Natural killer cell (primary cell): ENCODE measurements at places on chromosomes 5 and 9.

- no peaks in the 10 kb centered on the region for H3K27me3 ChIP-seq
- H3K36me3 ChIP-seq: no peaks in the 10 kb centered on the region
- no peak overlapping the region for H3K4me3 ChIP-seq
- H3K27ac ChIP-seq: no peak overlapping the region
Measured at GRCh38 chr5:35367526-35367925, 137.2 kb upstream of the PRLR start.

- H3K36me3 ChIP-seq: no peaks in the 10 kb centered on the region
- no peak overlapping the region for H3K4me3 ChIP-seq
- peaks cover 57% of the 10 kb centered on the region for H3K4me1 ChIP-seq
- DNase-seq: peak; percentile 28
- H3K27me3 ChIP-seq: no peaks in the 10 kb centered on the region
Measured at GRCh38 chr9:129459547-129460322, 161.2 kb downstream of the C9orf50 start.

DNA sequence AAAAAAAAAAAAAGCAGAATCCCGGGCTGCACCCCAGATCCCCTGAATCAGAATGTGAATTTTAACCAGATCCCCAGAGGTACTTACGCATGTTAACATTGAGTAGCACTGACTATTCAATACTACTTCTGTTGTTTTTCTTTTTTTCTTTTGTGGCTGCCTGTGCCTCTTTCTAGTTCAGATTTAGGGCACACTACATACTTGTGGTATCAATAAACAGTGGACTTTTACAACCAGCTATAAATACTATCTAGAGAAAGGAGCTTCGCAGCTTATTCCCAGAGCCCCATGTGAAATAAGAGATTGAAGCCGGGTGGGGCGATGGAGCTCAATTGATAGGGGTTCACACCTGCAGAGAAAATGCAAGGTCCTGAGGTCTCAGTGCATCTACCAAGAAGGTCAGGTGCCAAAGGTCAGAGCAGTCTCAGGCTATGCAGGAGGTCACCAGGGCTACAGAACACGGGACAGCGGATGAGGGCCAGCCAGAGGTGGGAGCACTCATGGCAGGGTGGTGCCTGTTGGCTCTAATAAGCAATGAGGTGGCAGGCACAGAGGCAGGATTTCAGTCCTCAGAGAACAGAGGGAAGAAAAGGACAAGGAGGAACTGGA, 22.3 kb downstream of the WWC1 start:
- H3K4me3 ChIP-seq: no peak overlapping the region

DNA sequence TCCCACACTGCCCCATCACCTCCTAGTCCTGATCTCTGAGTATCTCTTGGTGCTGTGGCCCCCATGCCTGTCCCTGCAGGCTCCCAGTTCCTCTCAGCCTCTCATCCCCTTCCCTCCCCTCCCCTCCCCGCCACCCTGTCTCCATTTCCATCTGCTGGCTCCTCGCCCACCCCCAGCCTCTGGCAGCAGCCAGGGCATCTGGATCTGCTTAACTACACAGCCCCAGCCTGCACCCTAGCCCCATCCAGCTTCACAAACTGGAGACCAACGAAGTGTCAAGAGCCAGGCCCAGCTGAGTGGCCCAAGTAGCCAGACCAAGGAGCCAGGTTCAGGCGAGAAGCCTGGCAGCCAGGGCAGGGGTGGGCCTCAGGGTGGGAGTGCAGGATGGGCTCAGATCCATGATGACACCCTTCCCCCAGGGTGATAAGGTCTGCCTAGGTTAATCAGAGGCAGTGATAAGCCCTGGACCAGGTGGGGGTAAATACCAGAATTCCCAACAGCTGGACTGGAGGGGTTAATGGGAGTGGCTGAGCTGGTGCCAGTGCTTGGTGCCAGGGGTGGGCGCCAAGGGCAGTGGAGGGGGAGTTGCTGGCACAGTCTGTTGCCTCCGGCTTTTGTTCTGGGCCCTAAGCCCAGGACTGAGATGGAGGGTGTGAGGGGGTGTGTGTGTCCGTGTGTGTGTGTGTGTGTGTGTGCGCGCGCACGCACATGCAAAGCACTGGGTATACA, 2.5 kb downstream of the IL11RA start:
- no peak for DNase-seq
- H3K27ac ChIP-seq: no peak overlapping the region
- no peak overlapping the region for H3K4me3 ChIP-seq
- peaks cover 12% of the 10 kb centered on the region for H3K4me1 ChIP-seq
- no peaks in the 10 kb centered on the region for H3K27me3 ChIP-seq
- peaks cover 11% of the 10 kb centered on the region for H3K36me3 ChIP-seq

GRCh38 chr5:673831-674629, 19.1 kb downstream of the TPPP start:
- H3K27me3 ChIP-seq: peaks cover 3% of the 10 kb centered on the region
- no peak overlapping the region for H3K27ac ChIP-seq
- DNase-seq: peak; percentile 11
- no peak overlapping the region for H3K4me3 ChIP-seq
- no peaks in the 10 kb centered on the region for H3K36me3 ChIP-seq

- no peak overlapping the region for H3K27ac ChIP-seq
- no peaks in the 10 kb centered on the region for H3K27me3 ChIP-seq
- H3K4me1 ChIP-seq: no peaks in the 10 kb centered on the region
- DNase-seq: no peak
- H3K4me3 ChIP-seq: no peak overlapping the region
Measured at GRCh38 chr5:98569288-98569687, 204.2 kb upstream of the RGMB start.

DNA sequence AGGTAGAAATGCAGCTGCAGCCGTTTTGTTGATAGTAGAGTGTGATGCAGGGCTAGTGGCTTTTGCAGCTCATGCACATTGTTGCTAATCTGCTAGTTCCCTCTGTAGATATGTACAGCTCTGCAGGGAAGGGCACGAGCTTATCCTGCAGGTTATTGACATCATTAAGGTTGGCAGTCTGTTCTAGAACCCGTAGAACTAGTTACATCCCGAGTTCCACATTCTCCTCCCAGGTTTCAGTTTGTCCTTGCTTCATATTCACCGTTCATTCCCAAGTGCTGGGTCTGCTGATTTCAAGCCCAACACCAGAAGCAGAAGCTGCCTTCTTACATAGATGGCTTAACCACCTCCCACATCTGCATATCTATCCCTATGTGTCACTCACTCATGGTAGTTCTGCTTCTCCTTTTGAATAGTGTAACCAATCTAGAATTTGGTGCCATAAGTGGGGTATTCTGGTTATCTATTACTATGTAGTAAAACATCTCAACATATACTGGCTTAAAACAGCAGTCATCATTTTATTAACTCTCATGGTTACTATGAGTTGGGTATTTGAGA, 38.1 kb downstream of the CRHBP start:
- no peaks in the 10 kb centered on the region for H3K4me1 ChIP-seq
- H3K36me3 ChIP-seq: no peaks in the 10 kb centered on the region
- H3K27me3 ChIP-seq: no peaks in the 10 kb centered on the region
- no peak overlapping the region for H3K4me3 ChIP-seq

- DNase-seq: no peak
- H3K36me3 ChIP-seq: no peaks in the 10 kb centered on the region
- no peak overlapping the region for H3K27ac ChIP-seq
- no peaks in the 10 kb centered on the region for H3K27me3 ChIP-seq
- H3K4me1 ChIP-seq: peaks cover 5% of the 10 kb centered on the region
Measured at GRCh38 chr9:120736881-120737280, 22.6 kb upstream of the MEGF9 start.

- no peaks in the 10 kb centered on the region for H3K4me1 ChIP-seq
- no peak overlapping the region for H3K4me3 ChIP-seq
- H3K36me3 ChIP-seq: no peaks in the 10 kb centered on the region
- no peaks in the 10 kb centered on the region for H3K27me3 ChIP-seq
- no peak overlapping the region for H3K27ac ChIP-seq
- DNase-seq: no peak
Measured at GRCh38 chr9:71929791-71930440, 18.5 kb downstream of the C9orf85 start.

DNA sequence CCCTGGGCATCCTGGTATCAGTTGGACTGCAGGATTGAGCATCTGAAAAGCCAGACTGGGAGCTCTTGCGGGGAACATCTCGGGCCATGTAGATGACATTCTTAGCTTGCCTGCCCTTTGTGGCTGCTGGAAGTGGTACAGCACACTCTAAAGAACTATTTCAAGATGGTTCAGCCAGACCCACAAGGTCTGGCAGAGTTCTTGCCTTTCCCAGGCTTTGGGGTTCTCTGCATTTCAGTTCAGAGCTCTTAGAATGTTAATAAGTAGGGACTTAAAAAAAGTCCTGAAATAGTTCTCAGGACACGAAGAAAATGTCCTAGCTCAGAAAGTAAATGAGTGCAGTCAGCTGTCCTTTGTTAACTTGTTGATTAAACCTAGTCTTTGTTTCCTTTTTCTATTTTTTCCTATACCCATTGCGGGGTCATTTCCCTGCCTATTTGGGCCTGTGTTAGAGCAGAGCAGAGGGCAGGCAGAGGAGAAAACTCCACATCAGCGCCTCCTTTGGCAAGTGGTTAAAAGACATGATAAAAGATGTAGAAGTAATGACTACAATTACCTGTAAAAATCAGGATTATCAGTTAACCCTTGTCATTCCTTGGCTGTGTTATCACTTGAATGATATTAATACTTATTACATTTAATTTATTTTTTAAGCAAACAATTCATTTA, 291.5 kb downstream of the ZSWIM6 start:
- H3K27me3 ChIP-seq: peaks cover 24% of the 10 kb centered on the region
- no peak for DNase-seq
- H3K4me1 ChIP-seq: peaks cover 21% of the 10 kb centered on the region
- no peak overlapping the region for H3K27ac ChIP-seq

DNA sequence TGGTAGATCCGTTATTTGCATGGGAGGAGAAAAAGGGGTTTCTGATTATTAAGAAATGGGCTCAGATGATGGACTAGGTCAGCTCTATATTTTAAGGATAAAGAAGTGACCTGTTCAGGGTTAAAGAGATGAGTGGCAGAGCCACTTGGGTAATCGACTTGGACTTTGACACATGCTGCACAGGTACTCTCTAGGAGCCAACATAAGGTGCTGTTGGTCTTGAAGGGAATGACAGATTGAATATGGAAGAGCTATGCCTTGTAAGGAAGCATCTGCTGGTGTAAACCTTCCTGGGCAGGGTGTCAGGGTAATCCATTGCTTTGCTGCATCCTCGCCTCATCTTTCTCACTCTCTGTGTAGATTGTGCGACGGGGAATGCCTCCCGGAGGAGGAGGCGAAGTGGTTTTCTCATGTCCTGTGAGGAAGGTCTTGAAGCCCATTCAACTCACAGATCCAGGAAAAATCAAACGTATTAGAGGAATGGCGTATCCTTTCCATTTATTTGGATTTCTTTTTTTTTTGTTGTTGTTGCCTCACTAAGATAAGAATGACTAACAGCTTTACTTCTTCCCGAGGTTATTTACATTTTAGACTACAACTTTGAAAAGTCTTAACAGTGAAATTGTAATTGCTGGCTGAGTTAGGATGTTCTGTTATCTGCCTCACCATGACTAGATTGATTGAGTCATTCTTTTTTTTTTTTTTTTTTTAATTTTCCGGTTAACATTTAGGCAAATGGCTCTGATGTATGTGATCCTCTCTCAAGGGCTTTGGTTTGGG, 41.2 kb downstream of the RCL1 start:
- no peak overlapping the region for H3K27ac ChIP-seq
- H3K4me3 ChIP-seq: no peak overlapping the region
- peaks cover 11% of the 10 kb centered on the region for H3K36me3 ChIP-seq
- no peak for DNase-seq
- no peaks in the 10 kb centered on the region for H3K4me1 ChIP-seq

DNA sequence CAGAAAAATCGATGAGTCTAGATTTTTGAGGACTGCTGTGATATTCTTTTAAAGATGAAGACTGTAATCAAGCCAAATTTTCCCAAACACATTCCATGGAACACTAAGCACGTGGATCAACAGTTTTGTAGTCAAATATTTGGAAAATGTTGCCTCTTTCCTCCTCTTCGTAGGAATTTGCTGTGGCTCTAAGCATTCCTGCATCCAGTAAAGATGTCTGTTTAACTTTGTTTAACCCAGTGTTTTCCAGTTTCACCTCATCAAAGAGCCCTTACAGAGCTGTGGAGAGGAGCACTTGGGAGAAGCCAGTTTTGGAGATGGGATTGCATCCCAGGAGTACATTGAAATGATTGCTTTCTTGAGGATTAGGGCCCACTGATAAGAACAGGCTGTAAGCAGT, 58.9 kb downstream of the INSYN2B start:
- H3K4me1 ChIP-seq: no peaks in the 10 kb centered on the region
- H3K4me3 ChIP-seq: no peak overlapping the region
- H3K27me3 ChIP-seq: no peaks in the 10 kb centered on the region
- DNase-seq: no peak
- peaks cover 2% of the 10 kb centered on the region for H3K36me3 ChIP-seq

DNA sequence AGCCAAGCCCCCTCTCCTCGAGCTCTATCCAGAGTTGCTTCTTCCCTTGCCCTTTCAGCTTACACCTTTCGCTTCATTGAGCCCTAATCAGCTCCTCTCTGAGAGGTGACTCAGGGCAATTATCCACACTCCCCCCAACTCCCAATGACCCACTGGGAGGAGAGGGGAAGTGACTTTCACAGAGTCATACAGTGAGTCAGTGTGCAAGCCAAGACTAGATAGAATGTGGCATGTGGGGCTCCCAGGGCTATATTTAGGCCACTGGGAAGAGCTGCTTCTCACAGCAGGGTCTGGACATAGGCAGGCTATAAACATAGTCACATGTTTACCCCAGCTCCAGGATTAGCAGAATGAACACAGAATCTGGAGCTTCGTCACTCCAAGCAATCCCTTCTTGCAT, 57.4 kb downstream of the NRG2 start:
- H3K27me3 ChIP-seq: no peaks in the 10 kb centered on the region
- H3K4me3 ChIP-seq: no peak overlapping the region
- no peaks in the 10 kb centered on the region for H3K4me1 ChIP-seq
- H3K27ac ChIP-seq: no peak overlapping the region

GRCh38 chr9:80679916-80680315, 1009.4 kb downstream of the TLE1 start:
- no peaks in the 10 kb centered on the region for H3K4me1 ChIP-seq
- H3K36me3 ChIP-seq: no peaks in the 10 kb centered on the region
- DNase-seq: no peak
- H3K27ac ChIP-seq: no peak overlapping the region
- no peak overlapping the region for H3K4me3 ChIP-seq

GRCh38 chr9:36744678-36745077, 172.0 kb downstream of the MELK start:
- H3K27me3 ChIP-seq: peaks cover 10% of the 10 kb centered on the region
- DNase-seq: no peak
- no peak overlapping the region for H3K27ac ChIP-seq
- H3K36me3 ChIP-seq: no peaks in the 10 kb centered on the region

DNA sequence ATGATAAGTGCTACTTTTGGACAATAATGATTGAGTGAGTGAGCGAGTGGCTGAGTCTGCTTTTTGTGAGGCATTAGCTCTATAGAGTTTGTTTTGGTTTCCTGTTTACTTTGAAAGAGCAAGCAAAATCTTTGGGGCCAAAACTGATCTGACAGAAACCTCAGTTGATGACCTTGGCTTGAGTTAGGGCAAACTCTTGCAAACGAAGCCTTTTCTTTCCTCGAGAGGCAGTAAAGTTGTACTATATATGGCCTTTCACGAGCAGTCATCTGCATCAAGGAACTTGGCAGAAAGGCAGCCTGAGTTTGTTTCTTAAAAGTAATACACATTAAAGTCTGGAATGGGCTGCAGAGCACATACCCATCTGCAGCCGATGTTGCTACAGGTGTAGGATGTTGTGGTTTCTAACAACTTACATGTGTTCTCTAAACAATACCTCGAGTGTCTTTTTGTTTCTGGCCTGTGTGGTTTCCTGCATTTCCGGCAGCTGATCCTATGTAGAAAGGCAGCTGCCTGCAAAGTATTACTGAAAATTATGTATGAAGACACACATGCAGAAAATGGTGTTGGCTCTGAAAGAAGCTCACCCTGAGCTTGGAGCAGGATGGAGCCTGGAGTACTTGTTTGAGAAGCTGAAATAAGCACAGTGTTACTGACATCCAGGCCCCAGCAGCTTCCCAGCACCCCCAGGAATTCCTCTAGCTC, 60.8 kb downstream of the FOXD1 start:
- no peaks in the 10 kb centered on the region for H3K36me3 ChIP-seq
- DNase-seq: peak; percentile 80
- peaks cover 7% of the 10 kb centered on the region for H3K27me3 ChIP-seq
